ENCODE measurements at places on chromosomes 12 and 14. TPM values are rescaled to one million over a fixed set of nuclear protein-coding genes. Genes with fewer than 3 reads are reported as not detected.

SDR9C7 gene
- not detected for total RNA-seq

SMIM41 gene
- total RNA-seq = 0.54 TPM

IL22 gene
- total RNA-seq = not detected

A2ML1 gene
- total RNA-seq = not detected

IFT81 gene
- 0.91 TPM for total RNA-seq

MDGA2 gene
- total RNA-seq = not detected

TAS2R13 gene
- total RNA-seq = 1.4 TPM

KCNH3 gene
- total RNA-seq = 1.2 TPM

NEUROD4 gene
- not detected for total RNA-seq

OAS2 gene
- total RNA-seq = 82.2 TPM

NDRG2 gene
- total RNA-seq = 15.7 TPM

TC2N gene
- 138 TPM for total RNA-seq

ACIN1 gene
- total RNA-seq = 340 TPM

ZCRB1 gene
- 36.7 TPM for total RNA-seq

MANSC1 gene
- 0.22 TPM for total RNA-seq

PROX2 gene
- not detected for total RNA-seq

CLEC4C gene
- not detected for total RNA-seq

TPH2 gene
- not detected for total RNA-seq

KCNK13 gene
- total RNA-seq = 0.20 TPM

OR5AU1 gene
- not detected for total RNA-seq

ACOT4 gene
- 1.1 TPM for total RNA-seq

NPAS3 gene
- total RNA-seq = not detected

Data from CD4-positive, CD25-positive, alpha-beta regulatory T cell (primary cell).